Left renal cortex interstitium (tissue), 4 donors: ENCODE measurements at places on chromosomes 2 and 18. TPM values are rescaled to one million over a fixed set of nuclear protein-coding genes. Genes with fewer than 3 reads are reported as not detected.

Gene CROCC2
- 0.06 TPM for polyA plus RNA-seq

Gene ACAA2
- 210 TPM for polyA plus RNA-seq

Gene FBXO11
- polyA plus RNA-seq = 75.4 TPM

Gene HOXD11
- polyA plus RNA-seq = 61.2 TPM

Gene ANKRD53
- polyA plus RNA-seq = 0.68 TPM

Gene CTDP1
- 18.0 TPM for polyA plus RNA-seq

Gene TLX2
- not detected for polyA plus RNA-seq

GRCh38 chr18:70293166-70293565, 4.3 kb downstream of the SOCS6 start:
- no peak for DNase-seq

DNA sequence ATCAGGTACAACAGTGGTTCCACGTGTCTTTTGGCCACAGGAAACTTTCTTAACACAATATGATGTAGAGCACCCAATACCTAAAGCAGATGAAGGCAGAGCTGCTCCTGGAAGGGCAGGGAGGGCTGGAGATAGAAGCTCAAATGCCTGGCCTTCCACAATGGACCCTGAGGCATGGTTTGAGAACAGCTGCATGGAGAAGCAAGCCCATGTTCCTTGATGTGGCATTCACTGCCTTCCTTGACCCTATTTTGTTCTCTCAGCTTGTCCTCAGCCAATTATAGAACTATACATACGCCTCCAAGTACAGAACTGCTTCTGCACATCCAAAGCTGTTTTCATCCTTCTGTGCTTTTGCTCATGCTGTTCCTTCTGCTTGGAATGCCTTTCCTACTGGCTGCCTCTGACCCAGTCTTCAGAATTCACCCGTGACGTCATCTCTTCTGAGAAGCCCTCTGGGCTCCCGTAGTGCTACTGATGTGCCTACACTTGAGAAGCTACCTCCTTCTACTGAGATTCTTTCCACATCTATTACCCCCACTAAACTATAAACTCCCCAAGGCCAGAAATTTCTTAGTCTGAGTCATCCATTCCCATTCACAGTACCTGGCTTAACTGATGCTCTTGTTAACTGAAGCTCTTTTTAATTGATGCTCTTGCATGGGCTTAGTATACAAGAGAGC, 69.9 kb downstream of the CHRNA1 start:
- no peak for DNase-seq

- DNase-seq = no peak
Observed at GRCh38 chr2:187134306-187134705, 285.3 kb upstream of the ZSWIM2 start.

DNA sequence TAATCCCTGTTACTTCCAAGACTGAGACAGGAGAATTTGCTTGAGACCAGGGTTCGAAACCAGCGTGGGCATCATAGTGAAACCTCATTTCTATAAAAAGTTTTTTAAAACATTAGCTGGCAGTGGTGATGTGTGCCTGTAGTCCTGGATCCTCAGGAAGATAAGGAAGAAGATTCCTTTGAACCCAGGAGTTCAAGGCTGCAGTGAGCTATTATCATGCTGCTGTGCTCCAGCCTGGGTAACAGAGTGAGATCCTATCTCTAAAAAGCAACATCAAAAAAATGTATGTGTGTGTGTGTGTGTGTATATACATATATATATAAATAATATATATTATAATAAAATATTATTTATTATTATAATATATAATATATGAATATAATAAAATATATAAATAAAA, 1417.6 kb upstream of the CDH2 start:
- DNase-seq = no peak

DNA sequence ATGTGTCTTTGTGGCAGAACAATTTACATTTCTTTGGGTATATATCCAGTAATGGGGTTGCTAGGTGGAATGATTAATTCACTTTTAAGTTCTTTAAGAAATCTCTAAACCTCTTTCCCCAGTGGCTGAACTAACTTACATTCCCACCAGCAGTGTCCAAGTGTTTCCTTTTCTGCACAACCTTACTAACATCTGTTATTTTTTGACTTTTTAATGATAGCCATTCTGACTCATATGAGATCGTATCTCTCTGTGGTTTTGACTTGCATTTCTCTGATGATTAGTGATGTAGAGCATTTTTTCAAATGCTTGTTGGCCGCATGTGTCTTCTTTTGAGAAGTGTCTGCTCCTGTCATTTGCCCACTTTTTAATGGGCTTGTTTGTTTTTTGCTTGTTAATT, 43.1 kb upstream of the PTH2R start:
- DNase-seq = no peak

GRCh38 chr2:65473045-65473444, 40.6 kb upstream of the SPRED2 start:
- DNase-seq = no peak

DNA sequence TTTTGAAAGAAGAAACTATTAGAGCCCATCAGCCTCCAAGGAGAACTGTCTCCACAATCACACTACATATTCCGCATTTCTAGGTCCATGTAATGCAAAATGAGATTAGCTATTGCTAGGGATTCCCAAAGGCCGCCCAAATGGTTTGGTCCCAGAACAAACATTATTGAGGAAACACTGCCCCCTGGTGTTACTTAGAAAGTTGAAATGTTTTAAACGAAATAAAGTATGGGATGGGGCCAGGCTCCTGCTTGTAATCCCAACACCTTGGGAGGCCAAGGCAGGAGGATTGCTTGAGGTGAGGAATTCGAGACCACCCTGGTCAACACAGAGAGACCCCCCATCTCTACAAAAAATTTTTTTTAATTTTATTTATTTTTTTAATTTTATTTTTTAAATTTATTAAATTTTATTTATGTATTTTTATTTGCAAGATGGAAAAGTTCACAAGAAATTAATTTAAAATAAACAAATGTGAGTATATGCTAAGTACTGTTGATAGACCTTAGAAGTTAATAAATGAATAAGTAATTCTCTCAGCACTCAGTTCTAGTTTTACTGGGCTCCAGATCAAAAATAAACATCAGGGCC, 5.5 kb downstream of the NHEJ1 start:
- DNase-seq = peak; percentile 73

- no peak for DNase-seq
Observed at GRCh38 chr2:217680381-217680780, 322.4 kb downstream of the TNS1 start.

- peak; percentile 62 for DNase-seq
Observed at GRCh38 chr2:201618744-201619662, 24.3 kb downstream of the TMEM237 start.

- no peak for DNase-seq
Observed at GRCh38 chr2:9847140-9847539, 3.9 kb downstream of the TAF1B start.

GRCh38 chr2:41414486-41415230, 633.2 kb upstream of the PKDCC start:
- DNase-seq = no peak

DNA sequence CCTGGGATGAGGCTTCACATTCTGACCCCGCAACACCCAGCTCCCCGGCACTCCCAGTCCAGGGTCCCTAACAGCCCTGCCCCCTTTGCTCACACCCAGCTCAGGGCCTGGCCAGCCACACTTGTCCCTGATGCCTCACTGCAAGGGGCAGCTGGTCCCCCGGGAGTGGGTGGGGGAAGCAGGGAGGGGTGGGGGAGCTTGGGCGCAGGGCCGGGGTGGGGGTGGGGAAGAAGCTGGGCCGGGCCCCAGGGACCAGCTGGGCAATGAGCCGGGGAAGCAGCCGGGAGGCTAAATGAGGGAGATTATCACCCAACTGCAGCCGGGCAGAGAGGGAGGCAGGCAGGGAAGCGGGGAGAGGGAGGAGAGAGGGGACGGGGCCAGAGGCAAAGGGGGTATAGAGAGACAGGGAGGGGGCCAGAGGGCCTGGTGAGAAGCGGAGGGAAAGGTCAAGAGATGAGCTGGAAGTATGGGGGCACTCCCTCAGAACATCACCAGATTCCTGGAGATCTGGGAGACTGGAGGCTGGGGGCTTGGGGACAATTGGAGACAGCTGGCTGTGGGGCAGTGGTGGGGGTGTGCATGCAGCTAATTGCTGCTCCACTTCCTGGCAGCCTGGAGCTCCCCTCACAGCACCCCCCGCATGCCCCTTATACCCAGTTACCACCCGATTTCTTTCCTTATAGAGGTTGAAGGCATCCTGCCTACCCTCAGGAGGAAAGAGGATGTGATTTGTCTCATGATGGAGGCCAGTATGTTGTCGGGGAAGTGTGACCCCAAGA, 2.5 kb upstream of the ASIC4 start:
- no peak for DNase-seq

DNA sequence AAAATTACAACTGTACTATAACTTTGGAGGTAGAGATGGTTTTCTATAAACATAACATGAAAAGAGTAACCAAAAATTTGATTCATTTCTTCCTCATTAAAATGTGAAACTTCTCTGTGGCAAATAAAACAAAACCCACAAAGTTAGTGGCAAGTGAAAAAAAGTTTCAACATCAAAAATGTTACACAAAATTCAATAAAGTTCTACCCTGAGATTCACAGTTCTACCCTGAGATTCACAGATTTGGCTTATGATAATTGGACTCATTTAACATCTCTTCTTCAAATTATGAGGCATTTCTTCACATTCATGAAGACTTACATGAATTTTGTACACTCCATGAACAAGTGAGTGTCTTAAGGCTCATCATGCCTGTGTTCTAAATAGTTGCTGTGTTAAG, 51.0 kb downstream of the AAK1 start:
- DNase-seq = no peak

- no peak for DNase-seq
Observed at GRCh38 chr2:101415220-101415619, 27.9 kb upstream of the CREG2 start.

- DNase-seq = no peak
Observed at GRCh38 chr2:101150306-101151145, 656 bp downstream of the TBC1D8 start.

GRCh38 chr18:424071-424661, 76.3 kb downstream of the COLEC12 start:
- peak; percentile 69 for DNase-seq

- no peak for DNase-seq
Observed at GRCh38 chr2:235051436-235052260, 99.8 kb downstream of the SH3BP4 start.

DNA sequence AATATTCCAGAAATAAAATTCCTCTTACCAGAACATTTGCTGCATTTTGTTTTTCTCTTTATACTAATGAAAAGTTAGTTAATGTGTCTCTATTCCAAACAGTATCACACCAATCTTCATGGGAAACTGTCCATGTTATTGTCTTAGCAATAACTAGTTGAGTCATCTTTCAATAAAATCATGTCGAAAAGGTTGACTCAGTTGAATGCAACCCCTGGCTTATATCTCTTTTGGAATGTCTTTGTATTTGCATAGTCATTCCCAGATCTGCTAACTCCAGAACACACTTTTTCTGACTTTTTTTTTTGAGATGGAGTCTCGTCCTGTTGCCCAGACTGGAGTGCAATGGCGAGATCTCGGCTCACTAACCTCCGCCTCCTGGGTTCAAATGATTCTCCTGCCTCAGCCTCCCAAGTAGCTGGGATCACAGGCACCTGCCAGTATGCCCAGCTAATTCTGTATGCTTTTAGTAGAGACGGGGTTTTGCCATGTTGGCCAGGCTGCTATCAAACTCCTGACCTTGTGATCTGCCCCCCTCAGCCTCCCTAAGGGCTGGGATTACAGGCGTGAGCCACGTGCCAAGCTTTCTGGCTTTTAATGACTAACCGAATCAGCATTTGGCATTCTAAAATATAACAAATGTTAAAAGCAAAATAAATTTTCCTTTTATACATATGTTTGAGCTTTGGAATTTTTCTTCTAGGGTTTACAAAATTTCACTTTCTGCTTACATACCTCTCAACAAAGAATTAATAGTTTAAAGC, 133.2 kb upstream of the GULP1 start:
- no peak for DNase-seq

DNA sequence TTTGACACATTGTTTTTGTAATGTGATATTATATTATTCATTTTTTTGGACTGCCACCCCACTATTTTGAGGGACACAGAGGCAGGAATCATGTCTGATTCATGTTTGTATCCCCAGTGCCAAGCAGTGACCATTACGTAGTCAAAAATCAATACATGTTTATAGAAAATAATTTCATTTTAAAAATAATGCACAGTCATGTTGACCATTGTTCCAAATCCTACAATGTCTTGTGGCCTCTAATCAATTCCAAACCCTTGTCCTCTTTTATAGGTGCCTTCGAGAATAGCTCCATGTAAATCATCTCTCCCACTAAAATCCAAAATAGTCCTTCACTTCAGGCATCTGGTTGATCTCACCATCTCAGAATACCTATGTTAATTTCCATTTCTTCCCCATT, 454.7 kb downstream of the LRP1B start:
- DNase-seq = no peak

DNA sequence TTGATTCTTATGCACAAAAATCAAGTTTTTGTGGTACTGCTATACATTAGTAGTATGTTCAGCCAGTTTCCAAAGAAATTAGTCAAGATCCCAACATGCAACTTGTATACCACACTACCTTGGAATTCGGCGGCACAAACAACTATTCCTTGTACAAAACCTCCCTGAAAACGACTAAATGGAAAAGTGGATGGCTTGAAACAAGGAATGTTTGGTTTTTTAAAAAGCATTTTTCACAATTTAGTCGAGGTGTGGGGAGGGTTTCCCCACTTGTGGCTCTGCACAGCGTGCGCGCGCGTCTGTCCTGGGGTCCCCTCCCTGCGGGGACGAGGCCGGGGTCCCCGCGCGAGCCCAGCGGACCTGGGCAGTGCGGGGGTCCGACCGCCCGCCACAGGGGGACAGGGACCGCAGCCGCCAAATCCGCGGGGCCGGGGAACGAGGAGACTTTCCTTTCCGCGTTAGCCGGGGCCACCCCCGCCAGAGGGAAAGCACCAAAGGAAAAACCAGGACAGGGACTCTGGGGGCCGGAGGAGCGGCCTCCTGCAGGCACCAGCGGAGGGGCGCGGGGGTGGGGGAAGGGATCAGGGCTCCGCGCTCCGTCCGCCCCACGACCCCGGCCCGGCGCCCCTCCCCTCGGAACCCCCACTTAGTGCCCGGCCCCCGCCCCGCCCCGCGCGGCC, 534 bp upstream of the SOCS6 start:
- DNase-seq = no peak

DNA sequence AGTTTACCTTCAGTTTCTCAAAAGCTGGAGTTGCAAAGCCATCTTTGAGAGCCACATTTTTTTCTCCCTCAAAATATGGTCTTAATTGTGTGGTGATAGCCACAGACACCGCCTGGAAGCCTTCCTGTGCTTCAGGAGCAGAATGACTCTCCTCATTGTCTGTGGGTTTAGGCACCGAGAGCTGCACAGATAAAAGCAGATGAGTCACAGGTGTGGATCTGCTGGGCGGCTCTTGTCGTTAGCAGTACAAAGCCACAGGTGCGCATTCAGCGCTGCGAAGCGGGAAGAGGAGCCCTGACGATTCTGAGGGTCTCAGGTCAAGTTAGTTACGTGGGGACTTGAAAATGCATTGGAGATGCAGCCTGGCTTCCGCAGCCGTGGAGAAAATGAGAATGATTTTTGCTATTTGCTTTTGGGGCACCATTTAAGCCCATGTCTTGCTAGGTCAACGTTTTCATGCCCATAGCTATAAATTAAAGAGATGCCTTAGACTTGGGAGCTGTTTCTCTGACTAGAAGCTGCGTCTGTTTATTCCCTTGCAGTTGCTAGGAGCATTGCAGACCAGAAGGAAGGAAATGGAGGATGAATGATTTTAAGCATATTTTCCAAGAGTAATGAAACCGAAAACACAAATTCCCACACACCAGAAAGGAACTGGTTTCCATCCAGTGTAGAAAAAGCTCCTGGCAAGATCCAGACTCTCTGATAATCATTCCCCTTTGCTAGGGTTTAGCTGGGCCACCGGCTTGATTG, 51.5 kb downstream of the KLHL29 start:
- no peak for DNase-seq

- peak; percentile 78 for DNase-seq
Observed at GRCh38 chr2:223055140-223055539, 3.1 kb downstream of the KCNE4 start.

GRCh38 chr18:7548221-7548620, 18.9 kb upstream of the PTPRM start:
- no peak for DNase-seq
